ENCODE measurements at places on chromosomes 12 and 14. TPM values are rescaled to one million over a fixed set of nuclear protein-coding genes. Genes with fewer than 3 reads are reported as not detected.

The PTHLH gene
- 11.5 TPM for total RNA-seq

The SLC7A8 gene
- 1.1 TPM for total RNA-seq

The HOXC12 gene
- total RNA-seq = not detected

The KRT75 gene
- total RNA-seq = not detected

The LRFN5 gene
- total RNA-seq = 3.6 TPM

The CLEC9A gene
- total RNA-seq = not detected

The LPCAT3 gene
- total RNA-seq = 25.6 TPM

The CACNA2D4 gene
- 0.22 TPM for total RNA-seq

The STAC3 gene
- 0.43 TPM for total RNA-seq

The GLT8D2 gene
- total RNA-seq = 28.2 TPM

The TUBA1A gene
- 1,342 TPM for total RNA-seq

The HELB gene
- total RNA-seq = 3.4 TPM

The CLEC2A gene
- not detected for total RNA-seq

The DPPA3 gene
- total RNA-seq = not detected

The ALX1 gene
- not detected for total RNA-seq

The SAMD15 gene
- total RNA-seq = 3.6 TPM

The CD163 gene
- total RNA-seq = not detected

The CPNE6 gene
- under 0.01 TPM for total RNA-seq

The CACNA1C gene
- 3.6 TPM for total RNA-seq

The CIROP gene
- not detected for total RNA-seq

The LRRK2 gene
- total RNA-seq = 1.1 TPM

The RNASE7 gene
- not detected for total RNA-seq

The LBHD2 gene
- not detected for total RNA-seq

The CLEC1B gene
- not detected for total RNA-seq

The LGR5 gene
- total RNA-seq = not detected

The GZMH gene
- total RNA-seq = not detected

The ACRBP gene
- total RNA-seq = 0.14 TPM

The HCFC2 gene
- total RNA-seq = 19.9 TPM

The CDKN3 gene
- 3.9 TPM for total RNA-seq

The OR6C68 gene
- total RNA-seq = not detected

The VIPAS39 gene
- total RNA-seq = 29.8 TPM

The SUSD6 gene
- 23.2 TPM for total RNA-seq

The RASSF8 gene
- 80.6 TPM for total RNA-seq

The SEL1L gene
- total RNA-seq = 75.4 TPM

The ITPR2 gene
- total RNA-seq = 28.8 TPM

The HIGD1C gene
- not detected for total RNA-seq

The ADCY4 gene
- 0.66 TPM for total RNA-seq

The PUS1 gene
- total RNA-seq = 18.0 TPM
